Stimulated activated CD8-positive, alpha-beta memory T cell treated with anti-CD3 and anti-CD28 coated beads, Interleukin-7, amount 100 ng/mL, for 1 hour (primary cell): ENCODE measurements at places on chromosomes 13 and 19.

DNA sequence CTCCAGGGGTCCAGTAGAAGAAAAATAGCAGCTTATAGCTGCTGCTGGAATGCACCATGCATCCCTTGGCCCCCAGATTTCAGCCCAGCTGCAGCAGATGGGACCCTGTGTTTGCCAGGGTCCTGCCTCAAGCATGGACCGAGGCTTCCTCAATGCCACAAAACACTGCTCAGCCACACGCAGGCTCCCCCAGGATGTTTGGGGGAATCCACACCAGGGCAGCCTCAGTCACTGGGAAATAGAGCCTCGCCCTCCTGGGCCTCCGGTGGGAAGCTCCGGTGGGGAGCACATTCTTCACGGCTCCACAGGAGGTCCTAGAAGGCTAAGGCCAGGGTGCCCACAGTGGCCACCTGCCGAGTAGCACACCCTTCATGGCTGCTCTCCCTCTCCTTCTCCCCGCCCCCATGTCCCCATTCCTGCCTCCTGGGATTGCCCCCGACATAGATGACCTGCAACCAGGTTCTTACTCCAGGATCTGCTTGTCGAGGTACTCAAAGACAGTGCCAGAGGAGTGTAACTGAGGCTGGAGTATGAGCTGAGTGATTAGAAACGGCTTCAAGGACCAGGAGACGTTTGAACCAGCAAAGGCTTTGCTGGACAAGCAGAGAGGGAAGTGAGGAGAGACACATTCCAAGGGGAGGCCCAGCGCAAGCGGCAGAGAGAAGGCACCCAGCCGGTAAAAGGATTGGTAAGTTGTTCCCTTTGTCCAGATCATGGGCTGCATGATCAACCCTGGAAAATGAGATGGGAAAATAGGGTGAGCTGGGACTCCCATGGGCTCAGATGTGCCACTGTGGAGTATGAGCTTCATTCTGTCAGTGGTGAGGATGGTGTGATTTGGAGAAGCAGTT is 110.7 kb upstream of the UQCRFS1 start:
- DNase-seq, result no peak

DNA sequence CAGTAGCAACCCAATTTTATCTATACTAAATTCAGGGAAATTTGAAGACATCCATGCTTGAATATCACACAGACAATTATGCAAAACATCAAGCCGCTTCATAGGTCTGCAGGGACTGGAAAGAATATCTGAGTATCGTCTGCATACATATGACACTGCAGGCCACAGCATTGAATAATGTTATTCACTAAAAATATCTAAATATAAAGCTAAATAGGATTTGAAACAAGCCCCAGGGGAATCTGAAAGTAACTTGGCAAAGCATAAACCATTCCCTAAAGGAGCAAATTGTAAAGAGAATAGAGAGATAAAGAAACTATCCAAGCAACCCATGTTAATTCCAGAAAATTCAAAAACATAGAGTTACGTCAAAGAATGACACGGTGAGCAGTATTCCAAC is 1251.0 kb downstream of the PCDH17 start:
- DNase-seq, result no peak

DNA sequence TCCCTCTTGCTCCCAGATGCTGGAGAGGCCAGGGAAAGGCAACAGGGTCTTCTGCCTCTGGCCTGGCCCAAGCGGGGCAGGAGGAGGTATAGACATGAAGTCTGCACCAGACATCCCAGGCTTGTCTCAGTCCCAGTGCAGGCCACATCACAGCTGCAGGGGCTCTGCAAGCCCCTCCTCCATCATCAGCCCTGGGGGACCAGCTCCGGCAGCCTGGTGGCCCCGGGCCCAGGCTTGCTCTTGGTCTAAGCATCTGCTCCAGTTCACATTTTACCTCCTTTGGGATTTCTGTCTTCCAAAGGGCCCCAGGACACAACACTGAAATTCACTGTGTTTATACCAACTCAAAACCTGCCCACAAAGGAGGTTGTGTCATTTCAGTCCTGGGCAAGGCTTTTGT is 359.4 kb downstream of the ZNF536 start:
- no peak for DNase-seq

GRCh38 chr13:22369840-22370239 is 699.0 kb downstream of the FGF9 start:
- DNase-seq, result no peak

DNA sequence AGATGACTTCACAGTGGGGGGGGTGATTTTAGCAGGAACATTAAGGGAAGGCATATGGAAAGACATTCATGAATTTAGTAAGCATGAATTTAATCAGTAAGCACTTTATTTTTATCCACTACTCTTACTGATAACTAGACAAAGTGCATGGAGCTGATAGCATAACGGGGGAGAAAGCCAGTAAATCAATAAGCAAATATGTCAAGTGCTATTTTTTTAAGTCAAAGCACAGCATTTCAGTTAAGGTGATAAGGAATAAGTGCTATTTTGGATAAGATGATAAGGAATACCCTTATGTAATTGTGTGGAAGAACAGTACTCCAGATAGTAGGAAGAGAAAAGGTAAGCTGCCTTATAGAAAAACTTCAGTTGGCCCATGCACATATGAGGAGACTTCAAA is 19.4 kb downstream of the UFM1 start:
- DNase-seq, result no peak

GRCh38 chr19:49687566-49688316 is 1.7 kb upstream of the ADM5 start:
- no peak for DNase-seq

GRCh38 chr19:55208880-55209692 is at the start of gene PTPRH:
TSS of gene PTPRH (minus strand) at chr19:55209501. CDS start at chr19:55209433, 68 bp downstream.
- DNase-seq, result no peak

DNA sequence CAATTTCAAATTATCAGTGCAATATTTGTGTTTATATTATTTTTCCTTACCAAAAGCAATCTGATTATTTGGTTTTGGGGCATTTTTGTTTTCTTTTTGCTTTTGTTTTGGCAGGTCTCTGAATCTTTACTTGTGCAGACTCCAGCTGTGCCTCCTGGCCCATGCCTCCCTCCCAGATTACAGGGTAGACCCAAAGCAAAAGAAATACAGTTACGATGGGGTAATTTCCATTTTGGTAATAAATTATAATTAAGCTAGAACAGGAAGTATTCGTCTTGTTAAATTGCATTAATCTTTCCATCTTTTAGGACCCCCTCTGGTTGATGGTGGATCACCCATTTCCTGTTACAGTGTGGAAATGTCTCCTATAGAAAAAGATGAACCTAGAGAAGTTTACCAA is 29.2 kb upstream of the MLNR start:
- no peak for DNase-seq

GRCh38 chr19:48543121-48543710 is 8.8 kb upstream of the SULT2B1 start:
- no peak for DNase-seq

GRCh38 chr19:46962030-46962570 is 57.5 kb upstream of the NPAS1 start:
- no peak for DNase-seq

DNA sequence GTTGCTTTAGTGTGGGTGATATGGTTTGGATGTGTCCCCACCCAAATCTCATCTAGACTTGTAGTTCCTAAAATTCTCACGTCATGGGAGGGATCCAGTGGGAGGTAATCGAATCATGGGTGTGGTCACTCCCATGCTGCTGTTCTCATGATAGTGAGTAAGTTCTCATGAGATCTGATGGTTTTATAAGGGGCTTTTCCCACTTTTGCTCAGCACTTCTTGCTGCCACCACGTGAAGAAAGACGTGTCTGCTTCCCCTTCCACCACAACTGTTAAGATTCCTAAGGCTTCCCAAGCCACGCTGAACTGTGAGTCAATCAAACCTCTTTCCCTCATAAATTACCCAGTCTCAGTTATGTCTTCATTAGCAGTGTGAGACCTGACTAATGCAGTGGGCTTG is 26.0 kb downstream of the OR10H4 start:
- no peak for DNase-seq

DNA sequence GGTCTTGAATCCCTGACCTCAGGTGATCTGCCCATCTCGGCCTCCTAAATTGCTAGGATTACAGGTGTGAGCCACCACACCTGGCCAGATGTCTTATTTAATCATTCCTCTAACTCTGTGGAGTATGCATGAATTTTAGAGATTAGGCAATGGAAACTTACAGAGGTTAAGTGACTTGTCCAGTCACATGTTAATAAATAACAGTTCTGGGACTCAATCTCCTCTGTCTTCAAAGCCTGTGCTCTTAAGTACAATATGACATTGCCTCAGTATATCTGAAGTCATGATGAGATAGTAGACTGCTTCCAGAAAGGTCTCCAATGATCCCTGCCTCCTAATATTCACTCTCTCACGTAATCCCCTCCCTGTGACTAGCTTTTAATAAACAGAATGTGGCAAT is 72.9 kb upstream of the TDRD3 start:
- DNase-seq, result no peak

DNA sequence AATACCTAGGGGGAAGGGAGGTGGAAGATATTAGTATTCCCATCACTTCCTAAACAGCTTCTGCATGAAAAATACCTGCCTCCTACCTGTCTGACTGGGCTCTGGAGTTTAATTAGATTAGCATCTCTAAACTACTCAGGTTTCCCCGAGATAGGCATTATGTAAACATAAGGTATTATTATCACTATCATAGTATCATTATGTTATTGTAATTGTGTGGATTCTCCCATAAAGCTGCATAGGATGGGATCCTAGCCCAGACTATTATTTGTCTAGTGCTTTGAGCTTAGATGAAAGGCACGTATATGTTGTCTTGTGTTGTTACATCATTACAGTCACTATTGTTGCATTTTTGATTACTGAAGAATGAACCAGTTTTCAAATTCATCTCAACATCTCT is 115.2 kb upstream of the SOX21 start:
- DNase-seq, result no peak

DNA sequence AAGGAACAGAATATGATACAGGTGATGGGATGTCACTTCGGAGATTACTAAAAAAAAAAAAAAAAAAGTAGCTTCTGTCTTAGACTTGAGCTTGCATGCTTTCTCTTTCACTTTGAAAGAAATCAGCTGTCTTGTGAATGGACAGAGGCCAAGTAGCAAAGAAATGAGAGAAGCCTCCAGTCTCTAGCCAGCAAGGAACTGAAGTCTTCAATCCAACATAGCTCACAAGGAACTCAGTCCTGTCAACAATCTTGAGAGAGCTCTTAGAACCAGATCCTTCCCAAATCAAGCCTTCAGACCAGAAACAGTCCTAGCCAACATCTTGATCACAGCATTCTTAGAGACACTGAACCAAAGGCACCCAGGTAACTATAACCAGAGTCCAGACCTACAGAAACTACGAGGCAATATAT is 7.7 kb downstream of the N4BP2L2 start:
- no peak for DNase-seq

- DNase-seq, result no peak
These were observed 30.3 kb downstream of the DHX34 start for GRCh38 chr19:47379381-47379938.

DNA sequence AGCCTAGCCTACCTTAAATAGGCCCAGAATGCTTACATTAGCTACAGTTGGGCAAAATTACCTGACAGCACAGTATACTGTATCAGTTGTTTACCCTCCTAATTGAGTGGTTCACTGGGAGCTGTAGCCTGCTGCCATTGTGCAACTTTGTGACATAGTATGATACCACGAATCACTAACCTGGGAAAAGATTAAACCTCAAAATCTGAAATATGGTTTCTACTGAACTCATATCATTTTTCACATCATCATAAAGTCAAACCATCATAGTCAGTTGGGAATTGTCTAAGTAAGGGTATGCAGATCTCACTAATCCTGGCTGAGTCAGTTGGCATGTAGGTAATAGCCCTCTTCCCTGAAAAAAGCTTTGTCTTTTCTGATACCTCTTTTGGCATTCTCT is 9.2 kb downstream of the PAN3 start:
- no peak for DNase-seq

GRCh38 chr19:10852098-10852800 is 4.0 kb downstream of the C19orf38 start:
- no peak for DNase-seq

DNA sequence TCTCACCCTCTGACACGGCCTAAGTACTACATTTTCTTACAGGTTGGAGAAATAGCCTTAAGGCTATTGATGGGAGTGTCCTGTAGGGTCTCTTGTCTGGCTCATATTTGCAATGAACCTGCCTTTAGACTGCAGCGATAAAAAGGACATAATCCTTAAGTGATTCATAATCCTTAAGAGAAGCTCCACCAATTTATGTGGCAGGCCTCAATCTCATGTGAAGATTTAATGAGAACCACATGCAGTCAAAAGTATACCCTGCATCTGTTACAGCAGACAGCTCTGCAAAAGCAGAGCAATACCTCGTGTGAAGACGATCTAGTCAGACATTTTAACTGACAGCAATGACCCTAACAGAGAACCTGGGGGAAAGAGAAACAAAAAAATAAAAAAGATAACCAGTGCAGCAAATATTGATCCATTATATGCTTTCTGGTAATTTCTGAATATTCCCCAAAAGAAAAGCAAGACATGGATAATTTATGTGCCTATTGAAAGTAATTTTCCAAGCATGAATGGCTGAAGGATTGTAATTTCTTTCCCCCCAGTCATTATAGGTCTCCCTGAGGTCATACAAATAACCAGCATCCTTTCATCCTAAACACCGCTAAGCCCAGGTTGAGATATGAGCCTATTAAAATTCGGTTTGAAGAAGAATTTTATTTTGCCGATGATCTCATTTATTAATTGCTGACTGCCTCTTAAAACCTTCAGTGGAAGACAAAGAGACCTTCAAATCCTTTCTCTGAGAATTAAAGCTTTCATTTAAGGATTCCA is 321.8 kb upstream of the NBEA start:
- no peak for DNase-seq

GRCh38 chr13:59301174-59301567 is 862.6 kb downstream of the DIAPH3 start:
- DNase-seq, result no peak

GRCh38 chr19:23823952-23824389 is 65.3 kb upstream of the ZNF681 start:
- DNase-seq, result no peak

- no peak for DNase-seq
These were observed 32.2 kb downstream of the RCBTB2 start for GRCh38 chr13:48500652-48501197.

DNA sequence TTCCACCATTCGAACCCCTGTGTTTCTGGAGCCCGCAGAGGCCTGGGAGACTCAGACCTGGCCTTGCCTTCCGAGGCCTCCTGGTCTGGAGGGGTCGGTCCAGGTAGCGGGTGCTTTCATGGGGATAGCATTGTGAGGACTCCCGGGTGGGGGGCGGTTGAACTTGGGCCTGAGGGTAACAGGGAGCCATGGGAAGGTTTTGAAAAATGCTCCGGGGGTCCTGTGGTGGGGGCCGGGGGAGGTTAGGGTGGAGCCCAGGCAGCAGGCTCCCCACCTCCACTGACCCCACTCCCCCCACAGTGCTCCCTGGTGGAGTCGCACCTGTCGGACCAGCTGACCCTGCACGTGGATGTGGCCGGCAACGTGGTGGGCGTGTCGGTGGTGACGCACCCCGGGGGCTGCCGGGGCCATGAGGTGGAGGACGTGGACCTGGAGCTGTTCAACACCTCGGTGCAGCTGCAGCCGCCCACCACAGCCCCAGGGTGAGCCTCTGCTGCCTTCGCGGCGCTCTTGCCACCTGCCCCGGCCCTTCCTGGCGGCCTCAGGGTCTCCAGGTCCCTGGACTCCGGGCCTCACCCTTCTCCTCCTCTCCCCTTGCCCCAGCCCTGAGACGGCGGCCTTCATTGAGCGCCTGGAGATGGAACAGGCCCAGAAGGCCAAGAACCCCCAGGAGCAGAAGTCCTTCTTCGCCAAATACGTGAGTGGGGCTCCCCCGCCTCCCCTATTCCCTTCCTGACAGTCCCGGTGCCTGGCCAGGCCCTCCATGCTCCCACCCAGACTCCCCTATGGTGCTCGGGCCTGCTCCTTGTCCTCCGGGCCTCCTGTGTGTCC is 3.8 kb upstream of the GARIN5A start:
- DNase-seq, result no peak
